IPS DF 6.9 (cell line): ENCODE measurements at places on chromosomes 16 and 17.
A peak's percentile ranks its signal among the peaks of the same experiment; 100 is the strongest.

- DNase-seq, result no peak
Measured at GRCh38 chr17:74579900-74580299, 12.2 kb downstream of the CD300LD start.

GRCh38 chr16:87056083-87056482 lies 261.1 kb downstream of the C16orf95 start:
- DNase-seq, result no peak

DNA sequence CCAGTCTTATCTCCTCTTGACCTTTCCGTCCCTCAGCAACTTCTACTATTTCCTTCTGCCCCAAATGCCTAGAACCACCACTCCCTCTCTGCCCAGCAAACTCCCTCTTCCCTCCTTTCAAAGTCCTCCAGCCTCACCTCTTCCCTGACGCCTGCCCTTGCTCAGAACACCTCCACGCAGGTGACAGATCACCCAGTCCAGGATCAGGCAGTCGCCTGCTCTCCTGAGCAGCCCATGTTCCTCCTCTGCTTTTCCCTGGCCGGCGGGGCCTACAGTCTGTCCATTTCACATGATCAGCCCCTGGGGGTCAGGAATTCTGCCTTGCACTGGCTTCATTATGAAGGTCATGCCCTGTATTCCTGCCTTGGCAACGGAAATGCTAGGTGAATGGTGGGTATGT lies 422 bp downstream of the CD300LF start:
- no peak for DNase-seq

- DNase-seq, result no peak
Measured at GRCh38 chr16:245105-245504, 10.5 kb downstream of the FAM234A start.

DNA sequence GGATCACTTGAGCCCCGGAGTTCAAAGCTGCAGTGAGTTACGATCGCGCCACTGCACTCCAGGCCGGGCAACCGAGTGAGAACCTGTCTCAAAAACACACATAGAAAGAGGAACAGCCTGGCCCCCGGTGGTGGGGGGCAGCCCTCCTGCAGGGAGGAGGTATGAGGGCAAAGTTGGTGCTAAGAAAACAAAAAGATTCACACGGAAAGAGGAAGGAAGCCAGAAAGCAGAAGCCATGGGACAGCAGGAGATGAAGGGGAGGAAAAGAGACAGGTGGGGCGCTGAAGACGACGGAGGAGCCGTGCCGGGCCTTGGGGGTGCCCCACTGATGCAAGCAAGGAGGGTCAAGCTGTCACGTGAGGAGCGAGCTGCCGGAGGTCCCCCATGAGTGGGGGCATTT lies 8.2 kb upstream of the C16orf74 start:
- no peak for DNase-seq

GRCh38 chr16:27844826-27845225 lies 218.7 kb downstream of the GSG1L start:
- no peak for DNase-seq

GRCh38 chr16:88697116-88697830 lies 8.9 kb downstream of the RNF166 start:
- no peak for DNase-seq

DNA sequence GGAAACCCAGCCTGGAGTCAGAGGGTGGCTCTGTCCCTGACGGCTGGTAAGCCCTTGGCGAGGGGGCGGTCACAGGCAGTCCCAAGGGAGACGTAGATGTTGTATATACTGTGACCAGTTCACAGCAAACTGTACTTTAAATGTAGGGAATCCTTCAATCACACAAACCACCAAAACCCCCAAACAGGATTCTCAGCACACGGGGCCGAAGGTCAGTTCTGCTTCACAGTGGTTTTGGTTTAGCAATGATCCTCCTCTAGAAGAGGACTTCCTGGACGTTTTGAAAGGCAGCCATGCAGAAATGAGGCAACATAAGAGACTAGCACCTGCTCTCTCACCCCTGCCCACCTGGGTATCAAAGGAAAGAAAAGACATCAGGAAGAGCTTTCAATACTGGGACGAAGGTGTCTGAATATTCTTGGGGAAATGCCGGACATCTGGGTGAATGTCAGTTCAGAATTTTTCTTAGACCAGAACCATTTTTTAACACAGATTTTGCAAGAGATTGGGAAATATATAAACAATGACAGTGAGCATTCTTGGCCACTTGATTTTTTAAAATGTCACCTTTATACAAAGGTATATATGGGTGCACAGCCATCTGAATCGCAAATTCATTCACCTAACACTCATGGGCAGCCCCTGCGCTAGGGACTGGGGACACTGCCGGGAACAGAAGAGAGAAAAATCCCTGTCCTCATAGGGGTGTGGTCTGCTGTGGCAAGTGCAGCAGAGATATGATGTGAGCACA lies 74.2 kb downstream of the CRISPLD2 start:
- no peak for DNase-seq

DNA sequence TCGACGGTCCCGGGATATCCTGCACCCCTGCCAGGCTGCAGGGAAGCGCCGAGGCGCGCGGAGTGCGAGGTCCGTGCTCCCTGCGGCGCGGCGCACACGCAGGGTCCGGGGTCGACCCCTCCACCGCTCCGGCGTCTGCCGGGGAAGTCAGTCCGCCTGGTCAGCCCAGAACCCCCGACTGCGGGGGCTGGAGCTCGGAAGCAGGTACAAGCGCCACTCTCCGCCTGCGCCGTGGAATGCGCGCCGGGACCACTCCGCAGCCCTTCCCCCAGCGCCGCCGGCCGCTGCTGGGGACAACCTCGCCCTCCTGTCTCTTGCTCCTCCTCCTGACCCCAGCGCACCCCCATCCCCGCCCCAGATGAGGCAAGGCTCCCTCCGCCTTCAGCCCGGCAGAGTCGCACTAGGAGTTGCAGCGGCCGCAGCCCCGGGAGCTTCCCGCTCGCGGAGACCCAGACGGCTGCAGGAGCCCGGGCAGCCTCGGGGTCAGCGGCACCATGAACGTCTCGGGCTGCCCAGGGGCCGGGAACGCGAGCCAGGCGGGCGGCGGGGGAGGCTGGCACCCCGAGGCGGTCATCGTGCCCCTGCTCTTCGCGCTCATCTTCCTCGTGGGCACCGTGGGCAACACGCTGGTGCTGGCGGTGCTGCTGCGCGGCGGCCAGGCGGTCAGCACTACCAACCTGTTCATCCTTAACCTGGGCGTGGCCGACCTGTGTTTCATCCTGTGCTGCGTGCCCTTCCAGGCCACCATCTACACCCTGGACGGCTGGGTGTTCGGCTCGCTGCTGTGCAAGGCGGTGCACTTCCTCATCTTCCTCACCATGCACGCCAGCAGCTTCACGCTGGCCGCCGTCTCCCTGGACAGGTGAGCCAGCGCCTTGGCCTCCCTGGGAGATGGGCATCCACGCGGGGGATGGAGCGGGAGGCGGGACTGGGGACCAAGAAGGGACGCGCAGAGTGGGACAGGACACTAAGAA lies at the start of gene GALR2:
GALR2 (plus strand) TSS at position 392 of the 974 bp plus-strand sequence; CDS start at position 495, 103 bp downstream.
- DNase-seq, result no peak

GRCh38 chr17:40028595-40028994 lies 13.4 kb downstream of the CSF3 start:
- no peak for DNase-seq

DNA sequence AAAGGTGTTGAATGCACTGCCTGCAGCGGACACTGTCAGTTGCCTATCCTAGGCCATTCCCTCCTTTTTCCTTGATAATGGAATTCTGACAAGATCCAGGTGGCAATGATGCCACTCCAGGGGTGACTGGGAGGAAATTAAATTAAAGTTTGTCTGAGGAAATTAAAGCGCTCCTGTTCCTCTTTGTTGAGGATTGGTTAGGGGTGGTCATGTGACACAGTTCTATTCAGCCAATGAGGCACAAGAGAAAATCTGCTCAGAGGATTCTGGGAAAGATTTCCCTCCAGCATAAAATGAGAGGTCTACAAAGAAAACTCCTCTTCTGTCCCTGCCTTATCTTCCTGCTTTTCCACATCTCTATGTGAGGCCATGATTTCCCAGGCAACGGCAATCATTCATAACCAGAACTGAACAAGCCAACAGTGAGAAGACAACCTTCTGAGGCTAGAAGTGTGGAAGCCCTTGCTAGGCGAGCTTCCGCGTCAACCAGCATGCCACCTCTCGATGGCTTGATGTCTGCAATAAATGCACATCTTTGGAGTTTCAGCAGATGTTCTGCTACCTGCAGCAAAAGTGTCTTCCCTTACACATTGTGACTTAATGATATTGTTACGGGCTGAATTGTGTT lies 5.6 kb upstream of the BCO1 start:
- DNase-seq, result no peak

GRCh38 chr17:43701318-43701743 lies 39.6 kb upstream of the MEOX1 start:
- no peak for DNase-seq

DNA sequence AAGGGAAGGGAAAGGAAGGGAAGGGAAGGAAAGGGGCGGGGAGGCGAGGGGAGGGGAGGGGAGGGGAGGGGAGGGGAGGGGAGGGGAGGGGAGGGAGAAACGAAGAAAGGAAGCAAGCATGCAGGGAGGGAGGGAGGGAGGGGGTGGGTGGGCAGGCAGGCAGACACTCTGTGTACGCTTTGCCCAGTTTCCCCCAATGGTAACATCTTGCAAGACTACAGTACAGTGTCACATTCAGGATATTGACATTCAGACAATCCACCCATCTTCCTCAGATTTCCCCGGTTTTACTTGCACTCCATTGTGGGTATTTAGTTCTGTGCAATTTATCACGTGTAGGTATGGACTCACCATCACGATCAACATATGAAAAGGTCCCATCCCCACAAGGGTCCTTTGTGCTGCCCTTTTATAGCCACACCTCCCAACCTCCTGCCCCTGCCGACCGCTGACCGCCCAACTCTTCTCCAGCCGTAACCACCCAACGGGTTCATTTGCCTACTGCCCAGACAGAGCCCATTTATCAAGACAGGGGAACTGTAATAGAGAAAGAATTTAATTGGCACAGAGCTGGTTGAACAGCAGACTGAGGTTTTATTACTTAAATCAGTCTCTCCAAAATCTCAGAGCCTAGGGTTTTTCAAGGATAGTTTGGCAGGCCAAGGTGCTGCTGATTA lies 91.4 kb upstream of the FA2H start:
- DNase-seq, result peak; percentile 64

- no peak for DNase-seq
Measured at GRCh38 chr16:52398491-52398960, 148.4 kb downstream of the TOX3 start.

DNA sequence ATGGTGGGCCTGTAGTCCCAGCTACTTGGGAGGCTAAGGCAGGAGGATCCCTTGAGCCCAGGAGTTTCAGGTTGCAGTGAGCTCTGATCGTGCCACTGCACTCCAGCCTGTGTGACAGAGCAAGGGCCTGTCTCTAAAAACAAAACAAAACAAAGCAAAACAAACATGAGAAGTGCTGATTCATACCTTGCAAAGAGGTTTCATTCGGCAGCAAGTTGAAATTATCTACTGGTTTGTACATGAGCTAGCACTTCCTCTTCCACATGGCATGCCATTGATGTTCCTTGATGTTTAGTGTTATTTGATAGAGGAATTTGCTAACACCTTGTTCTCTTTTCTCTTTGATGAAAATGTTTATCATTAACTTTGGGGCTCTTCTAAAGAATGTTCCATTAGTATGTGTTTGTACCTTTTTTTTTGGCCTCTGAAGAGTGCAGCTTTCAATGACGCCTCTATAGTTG lies 50.6 kb downstream of the SPECC1 start:
- no peak for DNase-seq

GRCh38 chr16:62615526-62615925 lies 579.3 kb upstream of the CDH8 start:
- DNase-seq, result no peak

- no peak for DNase-seq
Measured at GRCh38 chr16:66976746-66977145, 11.6 kb upstream of the CES4A start.

GRCh38 chr17:63293323-63294075 lies 152.6 kb downstream of the CYB561 start:
- no peak for DNase-seq

GRCh38 chr17:79907217-79907715 lies 68.0 kb upstream of the CBX4 start:
- no peak for DNase-seq
